ENCODE measurements at places on chromosomes 7 and 10.
A peak's percentile ranks its signal among the peaks of the same experiment; 100 is the strongest.

DNA sequence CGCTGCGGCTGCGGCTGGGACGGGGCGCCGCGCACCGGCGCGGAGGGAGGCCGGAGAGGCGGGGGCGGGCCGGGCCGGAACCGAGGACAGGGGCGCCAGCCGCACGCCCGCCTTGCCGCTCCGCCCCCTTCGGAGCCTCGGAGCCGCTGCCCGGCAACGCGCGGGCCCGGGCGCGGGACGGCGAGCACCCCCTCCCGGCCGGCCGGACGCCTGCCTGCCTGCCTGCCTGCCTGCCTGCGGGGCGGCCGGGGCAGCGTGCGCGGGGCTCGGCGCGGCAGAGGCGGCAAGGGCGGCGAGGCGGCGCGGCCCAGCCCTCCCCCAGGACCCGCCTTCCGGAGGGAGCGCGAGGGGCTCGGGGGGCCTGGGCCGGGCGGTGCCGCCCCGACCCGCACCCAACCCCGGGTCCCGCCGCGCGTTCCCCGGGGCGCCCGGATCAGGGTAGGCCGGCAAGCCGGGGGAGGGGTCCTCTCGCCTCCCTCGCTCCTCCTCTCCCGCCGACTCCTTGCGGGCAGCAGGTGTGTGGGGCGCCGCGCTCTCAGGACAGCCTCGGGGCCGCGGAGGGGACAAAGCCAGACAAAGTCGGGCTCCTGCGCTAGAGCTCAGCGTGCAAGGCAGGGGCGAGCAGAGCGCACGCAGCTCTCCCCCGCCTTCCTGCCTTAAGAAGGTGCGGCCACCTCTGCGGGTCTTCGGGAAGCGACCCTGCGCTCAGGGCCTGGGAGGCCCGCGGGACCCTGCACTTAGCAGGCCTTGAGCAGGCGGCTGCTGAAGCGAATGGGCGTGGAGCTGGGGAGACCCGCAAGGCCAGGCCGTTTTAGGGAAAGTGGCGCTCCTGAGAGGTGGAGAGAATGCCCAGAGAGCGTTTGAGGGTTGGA is at the start of gene KIAA1549:
TSS of gene KIAA1549 (minus strand) at position 58 of the 872 bp plus-strand sequence. CDS start 120 bp downstream, outside the sequence.
- H3K4me3 ChIP-seq: peak within 1 kb of the TSS; percentile 62
- peaks cover 16% of the 10 kb centered on the region for H3K27me3 ChIP-seq
- H3K27ac ChIP-seq: no peak within 1 kb of the TSS
- no peaks in the 10 kb centered on the region for H3K36me3 ChIP-seq
- peaks cover 18% of the 10 kb centered on the region for H3K4me1 ChIP-seq
- peak; percentile 54 for DNase-seq

GRCh38 chr10:117933036-117933435 is 113.7 kb downstream of the RAB11FIP2 start:
- H3K4me1 ChIP-seq: no peaks in the 10 kb centered on the region
- no peak overlapping the region for H3K4me3 ChIP-seq
- H3K36me3 ChIP-seq: no peaks in the 10 kb centered on the region
- no peak for DNase-seq
- no peaks in the 10 kb centered on the region for H3K27me3 ChIP-seq

DNA sequence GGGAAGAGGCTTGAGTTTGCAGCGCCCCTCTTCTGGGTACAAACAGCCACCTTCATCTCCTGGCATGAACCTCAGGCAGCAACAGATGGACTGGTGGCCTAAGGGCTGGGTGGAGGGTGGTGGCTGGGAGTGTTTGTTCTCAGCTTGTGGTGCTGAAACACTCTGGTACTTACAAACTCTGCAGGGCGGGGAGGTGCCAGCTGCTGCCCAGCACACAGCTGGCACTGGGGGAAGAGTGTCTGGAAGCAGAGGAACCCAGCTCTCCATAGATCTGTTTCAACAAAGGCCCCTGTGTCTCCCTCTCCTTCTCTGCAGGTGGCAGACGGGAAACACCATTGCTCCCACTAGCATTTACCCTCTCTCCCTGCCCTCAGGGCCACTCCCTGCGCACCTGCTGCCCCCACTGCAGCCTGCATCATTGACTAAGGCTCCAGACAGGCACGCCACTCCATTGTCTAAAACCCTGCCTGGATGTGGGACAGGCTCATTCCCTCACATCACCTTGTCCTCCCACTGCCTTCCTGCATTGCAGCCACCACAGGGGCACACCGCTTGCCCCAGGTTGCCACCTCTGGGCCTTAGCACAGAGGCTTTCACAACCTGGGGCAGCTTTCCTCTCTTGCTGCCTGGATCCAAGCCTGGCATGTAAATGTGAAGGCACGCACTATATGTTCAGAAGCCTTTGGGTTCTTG is 6.5 kb downstream of the ARHGAP22 start:
- H3K4me1 ChIP-seq: no peaks in the 10 kb centered on the region
- H3K36me3 ChIP-seq: no peaks in the 10 kb centered on the region
- no peak overlapping the region for H3K27ac ChIP-seq
- no peak for DNase-seq

GRCh38 chr10:129955601-129956285 is 8.3 kb downstream of the EBF3 start:
- H3K4me1 ChIP-seq: no peaks in the 10 kb centered on the region
- H3K27me3 ChIP-seq: no peaks in the 10 kb centered on the region
- no peaks in the 10 kb centered on the region for H3K36me3 ChIP-seq
- H3K4me3 ChIP-seq: no peak overlapping the region

GRCh38 chr7:142587578-142588191 is 161.6 kb upstream of the PRSS1 start:
- no peaks in the 10 kb centered on the region for H3K27me3 ChIP-seq
- no peak overlapping the region for H3K4me3 ChIP-seq
- DNase-seq: peak; percentile 41
- H3K36me3 ChIP-seq: no peaks in the 10 kb centered on the region
- H3K27ac ChIP-seq: peak overlapping the region; percentile 58
- H3K4me1 ChIP-seq: peaks cover 37% of the 10 kb centered on the region

- no peak for DNase-seq
- no peak overlapping the region for H3K27ac ChIP-seq
- no peak overlapping the region for H3K4me3 ChIP-seq
Measured at GRCh38 chr7:130374507-130374906, 5.8 kb upstream of the CPA1 start.

DNA sequence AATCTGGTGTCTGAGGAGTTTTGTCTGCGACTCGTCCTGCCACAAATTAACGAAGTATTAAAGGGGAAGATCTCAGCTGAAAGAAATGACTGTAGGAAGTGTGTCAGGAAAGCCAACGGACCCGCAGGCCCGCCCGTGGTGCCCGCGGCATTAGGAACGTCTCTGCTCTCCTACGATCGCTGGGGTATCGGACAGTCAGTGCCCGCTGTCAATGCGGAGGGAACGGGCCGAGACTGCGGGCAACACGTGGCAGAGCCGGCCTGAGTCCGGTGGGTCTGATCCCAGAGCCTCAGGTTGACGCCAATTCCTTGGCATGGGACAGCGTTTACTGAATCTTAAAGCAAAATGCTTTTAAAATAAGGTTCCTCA is 128.7 kb downstream of the KBTBD2 start:
- no peak for DNase-seq
- H3K36me3 ChIP-seq: no peaks in the 10 kb centered on the region
- no peak overlapping the region for H3K4me3 ChIP-seq
- no peak overlapping the region for H3K27ac ChIP-seq
- no peaks in the 10 kb centered on the region for H3K4me1 ChIP-seq

- no peaks in the 10 kb centered on the region for H3K4me1 ChIP-seq
- no peak overlapping the region for H3K27ac ChIP-seq
- H3K36me3 ChIP-seq: no peaks in the 10 kb centered on the region
- H3K27me3 ChIP-seq: peaks cover 9% of the 10 kb centered on the region
- H3K4me3 ChIP-seq: no peak overlapping the region
Measured at GRCh38 chr7:154842591-154842990, 160.3 kb downstream of the PAXIP1 start.

DNA sequence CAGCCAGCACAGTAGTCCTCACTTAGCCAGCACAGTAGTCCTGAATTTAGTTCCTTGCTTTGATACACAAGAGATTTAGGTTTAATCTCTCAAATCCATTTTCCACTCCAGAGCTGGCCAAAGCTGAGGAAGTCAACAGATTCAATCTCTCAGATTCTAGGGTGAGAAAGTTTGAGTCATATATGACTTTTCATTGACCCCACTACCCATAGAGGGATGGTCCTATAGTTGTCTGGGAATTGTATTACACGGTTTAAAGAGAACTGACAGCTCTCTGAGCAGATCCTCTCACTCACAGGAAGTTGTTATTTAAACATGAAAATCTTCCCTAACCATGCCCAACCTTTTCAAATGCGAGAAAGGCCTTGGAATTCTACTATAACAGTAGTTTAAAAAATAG is 641.8 kb upstream of the SEMA3D start:
- no peaks in the 10 kb centered on the region for H3K36me3 ChIP-seq
- H3K4me3 ChIP-seq: no peak overlapping the region
- H3K27me3 ChIP-seq: no peaks in the 10 kb centered on the region
- DNase-seq: no peak
- H3K4me1 ChIP-seq: no peaks in the 10 kb centered on the region

DNA sequence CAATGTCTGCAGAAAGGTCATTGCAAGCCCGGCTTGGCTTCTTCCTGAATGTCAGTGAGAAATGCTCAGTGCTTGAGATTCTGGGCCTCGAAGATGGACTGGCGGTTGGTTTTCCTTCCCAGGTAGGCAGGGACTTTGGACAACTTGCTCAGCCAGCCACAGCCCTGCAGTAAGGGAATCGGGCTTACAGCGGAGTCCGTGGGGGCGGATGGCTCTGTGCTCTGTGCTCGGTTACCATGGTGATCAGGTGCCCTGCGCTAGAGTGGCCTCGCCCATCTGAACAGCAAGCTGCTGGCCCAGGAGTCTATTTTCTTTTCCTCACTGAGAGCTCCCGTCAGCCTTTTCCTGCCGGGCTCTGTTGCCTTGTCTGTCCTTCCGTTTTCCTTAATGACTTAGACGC is 77.8 kb upstream of the SH2B2 start:
- H3K4me3 ChIP-seq: no peak overlapping the region
- no peak overlapping the region for H3K27ac ChIP-seq
- no peak for DNase-seq
- H3K36me3 ChIP-seq: peaks cover 80% of the 10 kb centered on the region
- H3K27me3 ChIP-seq: no peaks in the 10 kb centered on the region
- no peaks in the 10 kb centered on the region for H3K4me1 ChIP-seq

DNA sequence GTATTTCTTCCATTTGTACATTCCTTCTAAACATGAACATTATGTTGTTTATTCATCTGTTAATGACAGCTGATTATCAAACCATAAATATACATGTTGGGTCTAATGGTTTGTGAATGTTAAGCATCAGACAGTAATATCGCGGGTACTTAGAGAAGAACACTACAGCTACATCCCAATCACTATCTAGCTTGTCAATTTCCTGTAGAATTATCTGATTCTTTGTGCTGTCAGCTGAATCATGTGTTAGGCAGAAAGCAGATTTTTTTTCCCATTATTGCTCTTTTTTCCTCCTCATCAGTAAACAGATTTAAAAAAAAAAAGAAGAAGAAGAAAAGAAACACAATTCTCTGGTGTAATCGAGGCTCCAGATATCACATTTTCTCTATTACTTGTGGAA is 183.6 kb upstream of the CTBP2 start:
- H3K4me3 ChIP-seq: no peak overlapping the region
- H3K27ac ChIP-seq: no peak overlapping the region
- no peaks in the 10 kb centered on the region for H3K36me3 ChIP-seq
- H3K27me3 ChIP-seq: peaks cover 3% of the 10 kb centered on the region
- H3K4me1 ChIP-seq: no peaks in the 10 kb centered on the region
- no peak for DNase-seq

- H3K27ac ChIP-seq: no peak overlapping the region
- H3K27me3 ChIP-seq: no peaks in the 10 kb centered on the region
- no peaks in the 10 kb centered on the region for H3K36me3 ChIP-seq
Measured at GRCh38 chr10:62381385-62382102, 7.4 kb downstream of the ZNF365 start.

DNA sequence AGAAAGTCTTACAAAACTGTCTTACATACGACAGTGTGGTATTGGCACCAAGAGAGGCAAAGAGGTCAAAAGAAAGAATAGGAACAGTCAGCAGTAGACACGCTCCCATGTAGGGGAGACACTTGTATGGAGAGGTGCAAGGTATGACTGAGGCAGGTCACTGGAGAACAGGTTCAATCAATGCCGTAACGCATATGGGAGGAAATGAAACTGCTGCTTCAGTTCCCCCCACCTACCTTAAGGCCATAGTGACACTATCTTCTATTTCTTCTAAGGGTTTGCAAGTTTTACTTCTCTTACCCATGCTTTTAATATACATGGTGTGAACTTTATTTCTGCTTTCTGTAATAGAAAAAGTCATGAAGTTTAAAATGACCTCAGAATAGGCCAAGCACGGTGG is 5.5 kb upstream of the PITRM1 start:
- no peaks in the 10 kb centered on the region for H3K36me3 ChIP-seq
- no peak overlapping the region for H3K27ac ChIP-seq
- no peak overlapping the region for H3K4me3 ChIP-seq
- DNase-seq: no peak
- peaks cover 4% of the 10 kb centered on the region for H3K4me1 ChIP-seq
- H3K27me3 ChIP-seq: no peaks in the 10 kb centered on the region

DNA sequence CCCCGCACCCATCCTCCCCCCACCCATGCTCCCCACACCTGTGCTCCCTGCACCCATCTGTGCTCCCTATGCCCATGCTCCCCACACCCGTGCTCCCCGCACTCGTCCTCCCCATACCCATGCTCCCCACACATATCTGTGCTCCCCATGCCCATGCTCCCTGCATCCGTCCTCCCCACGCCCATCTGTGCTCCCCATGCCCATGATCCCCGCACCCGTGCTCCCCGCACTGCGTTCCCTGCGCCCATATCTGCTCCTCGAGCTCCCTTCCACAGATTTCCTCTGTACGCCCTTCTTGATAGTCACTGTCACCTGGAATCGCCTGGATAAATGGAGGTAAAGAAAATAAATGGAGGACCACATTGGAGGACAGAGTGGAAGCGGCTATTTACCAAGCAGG is 9.9 kb downstream of the DIP2C start:
- H3K4me1 ChIP-seq: no peaks in the 10 kb centered on the region
- no peaks in the 10 kb centered on the region for H3K27me3 ChIP-seq
- DNase-seq: no peak

DNA sequence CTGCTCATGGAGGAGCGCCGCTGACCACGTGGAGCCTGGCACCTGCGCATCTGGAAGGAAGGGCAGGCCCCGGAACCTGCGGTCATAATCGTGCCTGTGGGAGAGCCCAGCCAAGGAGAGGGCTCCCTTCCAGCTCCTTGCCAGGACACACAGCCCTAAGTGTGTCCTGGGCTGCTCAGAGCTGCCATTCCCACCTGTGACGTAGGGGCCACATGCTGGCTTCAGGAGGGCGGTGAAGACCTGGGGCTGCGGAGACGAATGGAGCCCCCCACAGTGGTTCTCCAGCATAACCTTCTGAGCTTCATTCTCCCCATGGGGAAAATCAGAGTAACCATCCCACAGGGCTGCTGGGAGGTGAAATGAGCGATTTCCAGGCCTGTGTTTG is 127.6 kb upstream of the CHST15 start:
- no peaks in the 10 kb centered on the region for H3K36me3 ChIP-seq
- no peak for DNase-seq
- no peaks in the 10 kb centered on the region for H3K27me3 ChIP-seq
- H3K4me1 ChIP-seq: peaks cover 15% of the 10 kb centered on the region
- H3K27ac ChIP-seq: no peak overlapping the region

Data from DND-41 (cell line).